Heart right ventricle (tissue), 16 donors: ENCODE measurements at places on chromosomes 4 and X. TPM values are rescaled to one million over a fixed set of nuclear protein-coding genes. Genes with fewer than 3 reads are reported as not detected.
A peak's percentile ranks its signal among the peaks of the same experiment; 100 is the strongest.

- H3K27ac ChIP-seq: no peak overlapping the region
- H3K36me3 ChIP-seq: no peaks in the 10 kb centered on the region
- no peaks in the 10 kb centered on the region for H3K4me1 ChIP-seq
Observed at GRCh38 chrX:23885803-23886202, 21.9 kb downstream of the APOO start.

DNA sequence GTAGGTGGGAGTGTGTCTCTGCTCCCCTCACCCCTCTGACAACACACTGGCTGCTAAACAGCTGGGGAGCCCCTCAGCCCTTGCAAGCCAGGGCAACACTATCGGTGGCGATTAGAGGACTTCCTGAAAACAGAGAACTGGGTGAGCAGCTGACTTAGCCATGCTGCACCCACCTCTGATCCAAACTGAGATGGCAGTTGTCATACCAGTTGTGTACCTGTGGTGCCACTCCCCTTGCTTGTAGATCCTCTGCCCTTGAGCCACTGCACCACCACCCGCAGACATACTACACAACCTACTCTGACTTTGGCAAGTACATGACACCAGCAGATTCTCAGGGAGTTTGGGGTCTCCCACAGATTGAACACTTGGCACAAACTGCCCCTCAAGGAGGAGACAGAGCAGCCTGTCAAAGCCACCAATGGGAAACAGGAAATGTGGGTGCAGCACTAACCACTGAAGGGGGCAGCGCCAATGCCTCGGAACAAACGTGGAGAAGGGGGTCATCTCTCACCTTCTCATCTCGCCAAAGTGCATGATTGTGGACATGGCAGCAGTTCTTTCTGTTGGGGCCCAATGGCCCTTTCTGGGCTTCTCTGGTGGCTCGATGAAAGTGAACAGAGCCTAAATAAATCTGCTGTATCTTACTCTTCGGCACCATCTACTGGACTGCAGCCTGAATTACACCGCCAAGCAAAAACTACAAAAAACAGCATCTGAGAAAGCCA is 119.8 kb downstream of the NEK1 start:
- H3K27me3 ChIP-seq: no peaks in the 10 kb centered on the region
- no peaks in the 10 kb centered on the region for H3K36me3 ChIP-seq
- no peak overlapping the region for H3K27ac ChIP-seq

DNA sequence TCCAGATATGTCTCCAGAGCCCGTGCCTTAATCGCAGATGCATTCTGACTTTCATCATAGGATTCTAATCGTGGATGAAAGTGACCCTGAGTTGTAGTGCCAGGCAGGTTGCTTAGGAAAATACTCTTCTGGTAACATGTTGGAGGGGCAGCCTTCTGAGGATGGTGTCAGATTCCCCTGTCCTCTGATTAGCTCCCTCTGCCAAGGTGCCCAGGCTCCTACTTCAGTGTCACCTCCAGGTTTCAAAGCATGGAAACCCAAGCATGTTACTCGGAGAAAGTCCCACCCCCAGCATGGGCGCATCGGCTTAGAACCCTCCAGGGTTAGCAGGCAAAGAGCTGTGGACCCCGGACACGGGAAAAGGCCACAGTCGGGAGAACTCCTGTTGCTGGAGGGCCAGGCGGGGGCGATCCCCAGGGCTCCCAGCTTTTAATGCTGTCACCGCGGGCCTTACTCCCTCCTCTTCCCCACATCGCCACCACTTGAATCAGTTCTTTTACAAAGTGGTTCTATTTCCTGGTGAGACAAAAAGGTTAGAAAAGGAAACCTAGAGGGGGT is 44.5 kb downstream of the TRIM2 start:
- no peaks in the 10 kb centered on the region for H3K36me3 ChIP-seq
- DNase-seq: no peak
- no peaks in the 10 kb centered on the region for H3K27me3 ChIP-seq
- peaks cover 19% of the 10 kb centered on the region for H3K4me1 ChIP-seq
- peak overlapping the region; percentile 66 for H3K27ac ChIP-seq

GRCh38 chr4:13830449-13830848 is 202.9 kb upstream of the BOD1L1 start:
- H3K4me1 ChIP-seq: no peaks in the 10 kb centered on the region
- no peak for DNase-seq
- no peak overlapping the region for H3K27ac ChIP-seq
- H3K36me3 ChIP-seq: no peaks in the 10 kb centered on the region
- no peaks in the 10 kb centered on the region for H3K27me3 ChIP-seq

DNA sequence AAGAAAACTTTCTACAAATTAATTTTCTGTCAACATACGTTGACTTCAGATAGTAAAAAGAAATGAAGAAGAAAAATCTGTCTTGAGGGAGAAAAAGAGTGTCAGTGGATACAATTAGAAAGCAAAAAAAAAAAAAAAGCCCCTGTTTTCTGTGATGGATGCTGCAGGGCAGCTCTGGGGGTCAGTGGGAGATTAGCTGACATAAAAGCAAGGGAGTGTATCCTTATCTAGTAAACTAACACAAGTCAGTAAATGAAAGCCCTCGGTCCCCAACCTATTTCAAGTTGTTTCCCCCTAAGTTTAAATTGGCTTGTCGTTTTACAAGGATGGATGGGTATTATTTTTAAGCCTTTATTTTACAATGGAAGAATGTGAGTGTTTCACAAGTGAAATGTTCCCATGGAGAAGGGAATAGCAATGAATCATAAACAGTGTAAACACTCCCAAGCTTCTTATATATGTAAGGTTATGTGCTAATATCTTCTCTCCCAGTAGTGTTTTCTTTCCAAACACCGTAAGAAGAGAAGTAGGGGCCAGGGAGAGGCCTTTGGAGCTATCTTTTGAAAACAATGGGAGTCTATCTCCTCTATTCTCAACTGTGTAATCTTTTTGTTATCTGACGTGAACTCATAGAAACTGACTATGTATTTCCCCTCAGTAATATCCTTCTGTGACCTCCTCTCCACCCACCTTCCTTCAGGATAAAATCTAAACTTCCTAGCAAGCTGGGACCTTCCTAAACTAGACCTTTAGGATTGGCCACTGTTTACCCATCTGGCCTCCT is 347.7 kb downstream of the FBXO8 start:
- no peak overlapping the region for H3K27ac ChIP-seq
- H3K4me3 ChIP-seq: no peak overlapping the region
- DNase-seq: no peak
- no peaks in the 10 kb centered on the region for H3K36me3 ChIP-seq
- no peaks in the 10 kb centered on the region for H3K27me3 ChIP-seq

DNA sequence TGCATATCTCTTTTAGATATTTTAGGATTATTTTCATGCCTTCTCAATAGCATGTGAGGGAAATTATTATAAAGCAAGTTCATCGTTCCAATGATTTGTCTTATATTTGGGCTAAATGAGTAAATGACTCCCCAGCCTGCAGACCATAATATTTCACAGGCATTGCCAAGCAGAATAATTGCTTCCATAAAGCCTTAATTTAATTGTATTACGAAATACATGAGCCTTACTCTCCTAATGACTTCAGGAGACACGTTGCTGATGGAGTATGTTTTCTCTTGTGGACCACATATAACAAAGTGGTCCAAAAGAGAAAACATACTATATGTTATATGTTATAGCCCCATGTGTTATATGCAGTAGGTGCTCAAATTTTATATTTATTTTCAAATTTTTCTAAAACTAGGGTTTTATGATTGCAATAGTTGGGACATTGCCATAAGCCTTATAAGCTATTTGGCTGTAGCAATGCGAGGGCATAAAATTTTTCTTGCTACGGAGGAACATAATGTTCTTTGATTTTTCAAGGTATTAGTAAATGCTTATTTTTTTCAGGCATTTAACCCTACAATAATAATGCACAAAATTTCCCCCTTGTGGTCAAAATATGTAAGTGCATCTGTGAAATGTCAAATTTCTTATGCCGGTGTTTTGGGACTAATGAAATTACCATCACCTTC is 26.2 kb upstream of the TMPRSS11D start:
- DNase-seq: no peak
- H3K36me3 ChIP-seq: no peaks in the 10 kb centered on the region
- H3K27ac ChIP-seq: no peak overlapping the region
- H3K4me3 ChIP-seq: no peak overlapping the region
- H3K4me1 ChIP-seq: no peaks in the 10 kb centered on the region
- no peaks in the 10 kb centered on the region for H3K27me3 ChIP-seq

DNA sequence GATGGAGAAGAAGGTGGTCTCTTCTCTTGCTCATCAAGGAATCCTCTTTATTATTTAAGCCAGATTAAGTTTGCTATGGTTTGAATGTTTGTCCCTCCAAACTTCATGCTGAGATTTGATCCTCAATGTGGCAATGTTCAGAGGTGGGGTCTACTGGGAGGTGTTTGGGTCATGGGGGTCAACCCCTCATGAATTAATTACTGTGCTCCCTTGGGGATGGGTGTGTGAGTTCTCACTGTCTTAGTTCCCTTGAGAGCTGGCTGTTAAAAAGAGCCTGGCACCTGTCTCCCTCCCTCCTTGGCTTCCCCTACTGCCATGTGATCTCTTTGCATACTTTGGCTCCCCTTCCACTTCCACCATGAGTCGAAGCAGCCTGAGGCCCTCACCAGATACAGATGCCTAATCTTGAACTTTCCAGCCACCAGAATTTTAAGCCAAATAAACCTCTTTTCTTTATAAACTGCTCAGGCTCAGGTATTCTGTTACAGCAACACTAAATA is 36.0 kb upstream of the CD38 start:
- H3K4me3 ChIP-seq: no peak overlapping the region
- no peaks in the 10 kb centered on the region for H3K4me1 ChIP-seq
- H3K36me3 ChIP-seq: no peaks in the 10 kb centered on the region
- no peaks in the 10 kb centered on the region for H3K27me3 ChIP-seq

DNA sequence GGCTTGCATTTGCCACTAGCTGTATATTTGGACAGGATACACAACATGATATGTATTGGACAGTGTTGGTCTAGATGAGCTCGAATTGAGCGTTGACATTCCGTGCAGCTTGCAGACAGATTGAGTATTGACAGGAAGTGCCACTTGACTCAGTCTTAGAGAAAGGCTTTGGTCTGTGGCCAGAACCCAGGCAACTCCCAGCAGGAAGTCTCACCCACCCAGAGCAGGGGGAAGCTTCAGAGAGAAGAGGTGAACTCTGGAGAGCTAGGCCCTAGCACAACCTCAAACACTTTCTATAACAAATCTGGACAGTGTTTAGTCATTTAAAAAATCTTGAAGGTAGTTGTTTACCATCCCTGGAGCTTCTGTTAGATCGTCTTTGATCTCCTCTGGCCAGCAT is 280.5 kb downstream of the FBXW7 start:
- H3K27me3 ChIP-seq: no peaks in the 10 kb centered on the region
- H3K36me3 ChIP-seq: no peaks in the 10 kb centered on the region
- H3K4me1 ChIP-seq: peaks cover 4% of the 10 kb centered on the region
- H3K27ac ChIP-seq: no peak overlapping the region
- no peak overlapping the region for H3K4me3 ChIP-seq
- peak; percentile 20 for DNase-seq

DNA sequence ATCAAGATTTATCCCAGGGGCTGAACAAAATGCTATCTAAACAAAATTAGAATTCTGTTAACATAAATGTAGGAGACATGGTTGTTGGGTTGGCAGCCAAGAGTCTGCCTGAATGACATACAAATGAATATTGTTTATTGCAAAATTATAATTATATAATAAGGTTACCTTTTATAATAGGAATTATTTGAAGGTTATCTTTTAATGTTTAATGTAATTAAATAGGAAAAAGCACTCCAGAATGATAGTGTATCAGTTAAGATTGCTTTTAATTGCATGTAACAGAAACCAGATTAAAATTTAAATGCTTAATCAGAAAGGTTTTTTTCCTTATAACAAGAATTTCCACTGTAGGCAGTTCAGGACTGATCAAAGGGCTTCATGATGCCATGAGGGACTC is 42.0 kb upstream of the STPG2 start:
- no peak overlapping the region for H3K27ac ChIP-seq
- no peaks in the 10 kb centered on the region for H3K27me3 ChIP-seq
- no peak for DNase-seq
- no peaks in the 10 kb centered on the region for H3K36me3 ChIP-seq

GRCh38 chrX:15881381-15881897 is 26.8 kb upstream of the AP1S2 start:
- H3K36me3 ChIP-seq: no peaks in the 10 kb centered on the region
- DNase-seq: no peak
- no peaks in the 10 kb centered on the region for H3K4me1 ChIP-seq
- H3K27me3 ChIP-seq: peaks cover 76% of the 10 kb centered on the region

GRCh38 chrX:41265615-41266014 is 68.3 kb upstream of the DDX3X start:
- no peaks in the 10 kb centered on the region for H3K4me1 ChIP-seq
- H3K4me3 ChIP-seq: no peak overlapping the region
- no peaks in the 10 kb centered on the region for H3K27me3 ChIP-seq
- peak; percentile 4 for DNase-seq
- H3K27ac ChIP-seq: no peak overlapping the region

DNA sequence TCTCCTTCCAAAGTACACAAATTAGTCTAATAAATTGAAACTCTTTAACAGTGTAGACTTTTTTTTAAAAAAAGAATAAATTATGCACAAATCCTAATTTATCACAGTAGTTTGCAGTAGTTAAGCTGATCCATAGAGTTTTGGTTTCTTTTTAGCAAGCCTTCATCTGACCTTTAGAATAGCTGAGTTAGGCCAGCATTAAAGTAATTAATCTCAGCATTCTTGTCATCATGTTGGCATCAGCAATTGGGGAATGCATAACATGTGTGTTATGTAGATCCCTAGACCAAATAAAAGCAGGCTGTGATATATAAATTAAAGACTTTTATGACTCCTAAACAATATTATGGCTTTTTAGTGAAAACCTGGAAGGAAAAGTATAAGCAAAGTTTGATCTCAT is 426.5 kb upstream of the PABPC4L start:
- no peaks in the 10 kb centered on the region for H3K27me3 ChIP-seq
- H3K4me1 ChIP-seq: no peaks in the 10 kb centered on the region
- H3K27ac ChIP-seq: no peak overlapping the region

DNA sequence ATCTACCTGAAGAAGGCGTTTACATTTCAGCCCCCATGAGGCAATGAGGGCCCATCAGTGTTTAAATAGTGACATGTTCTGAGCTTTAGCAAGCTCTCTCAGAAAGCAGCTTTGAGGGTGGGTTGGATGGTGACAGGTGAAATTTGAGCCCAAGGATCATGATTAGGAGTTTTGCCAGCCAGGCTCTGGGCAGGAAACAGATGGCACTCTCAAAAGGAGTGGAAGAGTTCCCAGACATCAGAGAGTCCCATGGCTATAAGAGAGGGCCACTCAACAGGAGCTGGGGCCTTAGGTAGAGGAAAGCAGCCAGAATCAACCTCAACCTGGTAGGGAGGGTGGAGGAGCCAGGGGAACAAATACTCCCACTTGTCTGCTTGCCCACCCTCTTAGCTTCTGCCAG is 499.8 kb downstream of the MID1IP1 start:
- DNase-seq: no peak
- no peak overlapping the region for H3K4me3 ChIP-seq
- H3K36me3 ChIP-seq: no peaks in the 10 kb centered on the region
- H3K4me1 ChIP-seq: no peaks in the 10 kb centered on the region
- peaks cover 11% of the 10 kb centered on the region for H3K27me3 ChIP-seq

SYTL4 gene
- total RNA-seq: 1.8 TPM

MND1 gene
- total RNA-seq: not detected

SMPX gene
- total RNA-seq: 669 TPM

TET2 gene
- total RNA-seq: 17.5 TPM

XPNPEP2 gene
- 0.18 TPM for total RNA-seq
